Neural crest cell (in vitro differentiated cells): ENCODE measurements at places on chromosomes 12 and 14. TPM values are rescaled to one million over a fixed set of nuclear protein-coding genes. Genes with fewer than 3 reads are reported as not detected.

GRCh38 chr12:100908501-100908900 lies 113.9 kb downstream of the ANO4 start:
- no peak for DNase-seq

- DNase-seq: no peak
Observed at GRCh38 chr14:50977863-50978528, 33.7 kb upstream of the PYGL start.

DNA sequence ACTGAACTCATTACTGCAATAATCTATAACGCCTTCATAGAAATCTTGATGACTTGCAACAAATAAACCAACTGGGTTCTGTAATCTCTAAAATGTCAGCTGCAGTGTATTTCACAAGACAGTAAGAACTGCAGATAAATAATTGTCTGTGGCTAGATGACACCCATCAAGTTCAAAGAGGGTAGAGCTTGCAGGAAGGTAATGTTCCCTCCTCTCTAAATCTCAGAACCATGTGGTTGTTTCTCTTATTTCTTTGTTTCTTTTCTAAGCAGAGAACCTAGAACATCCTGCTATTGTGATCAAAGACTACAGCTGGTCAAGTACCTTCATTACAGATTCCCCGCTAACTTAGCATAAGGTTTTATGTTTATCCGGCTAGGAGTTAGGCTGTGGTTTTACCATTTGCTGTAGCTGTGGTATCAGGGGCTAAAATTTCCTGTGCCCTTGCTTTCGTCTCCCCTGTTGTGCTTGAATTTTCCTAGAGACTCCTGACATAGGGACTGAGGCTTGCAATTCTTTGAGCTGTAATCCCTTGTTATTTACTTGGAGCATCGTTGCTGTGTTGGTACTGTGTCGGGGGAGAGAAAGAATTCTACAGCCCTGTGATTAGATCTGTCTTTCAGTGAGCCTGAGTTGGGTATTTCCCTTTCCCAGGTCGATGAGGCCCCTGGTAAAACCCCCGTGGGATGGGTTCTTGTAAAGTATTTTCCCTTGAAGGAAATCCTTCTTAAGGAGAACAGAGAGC lies 253.1 kb upstream of the BTG1 start:
- DNase-seq: no peak

DNA sequence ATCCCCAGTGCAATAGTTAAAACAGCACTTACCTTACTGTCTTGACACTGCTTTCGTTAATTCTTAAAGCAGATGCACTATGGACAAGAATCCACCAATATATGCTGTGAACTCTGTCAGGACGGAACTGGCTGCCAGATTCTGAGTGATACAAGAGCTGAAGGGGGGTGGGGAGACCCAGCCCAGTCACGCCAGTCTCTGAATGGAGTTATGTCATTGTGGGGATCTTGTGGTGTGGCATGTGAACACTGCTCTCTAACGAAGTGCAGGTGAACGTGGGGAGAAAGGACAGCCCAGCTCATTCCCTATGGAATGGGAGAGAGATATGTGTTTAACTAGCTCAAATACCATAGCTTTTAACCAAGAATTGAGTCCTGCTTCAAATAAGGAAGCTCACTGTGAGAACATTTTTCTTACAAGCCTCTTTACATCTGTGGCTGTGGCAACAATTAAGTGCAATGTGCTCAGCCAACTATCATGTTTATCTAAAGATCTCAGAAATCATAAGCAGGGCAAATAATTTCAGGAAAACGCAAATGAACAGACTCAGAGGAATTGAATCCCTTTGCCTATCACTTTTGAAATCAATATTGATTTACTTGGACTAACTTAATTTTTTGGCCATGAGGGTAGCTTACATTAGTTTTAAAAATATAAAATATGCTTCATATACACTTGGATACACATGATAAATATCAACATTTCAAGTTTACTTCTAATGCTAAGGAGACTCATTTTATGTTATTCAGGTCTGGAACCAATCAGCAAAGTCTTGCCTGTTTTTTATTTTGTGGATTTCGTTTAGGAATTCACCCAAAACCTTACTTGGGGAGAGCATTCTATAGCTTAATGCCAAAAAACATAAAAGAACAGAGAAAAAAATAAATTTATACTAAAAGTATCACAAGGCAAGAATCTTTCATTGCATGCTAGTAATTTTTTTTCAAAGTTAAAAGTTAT lies at the start of gene LUM:
Gene LUM (minus strand): TSS at position 129 of the 960 bp plus-strand sequence. CDS start 2,515 bp downstream, outside the sequence.
- no peak for DNase-seq

GRCh38 chr14:83071888-83072501 lies 1538.3 kb upstream of the SEL1L start:
- no peak for DNase-seq

DNA sequence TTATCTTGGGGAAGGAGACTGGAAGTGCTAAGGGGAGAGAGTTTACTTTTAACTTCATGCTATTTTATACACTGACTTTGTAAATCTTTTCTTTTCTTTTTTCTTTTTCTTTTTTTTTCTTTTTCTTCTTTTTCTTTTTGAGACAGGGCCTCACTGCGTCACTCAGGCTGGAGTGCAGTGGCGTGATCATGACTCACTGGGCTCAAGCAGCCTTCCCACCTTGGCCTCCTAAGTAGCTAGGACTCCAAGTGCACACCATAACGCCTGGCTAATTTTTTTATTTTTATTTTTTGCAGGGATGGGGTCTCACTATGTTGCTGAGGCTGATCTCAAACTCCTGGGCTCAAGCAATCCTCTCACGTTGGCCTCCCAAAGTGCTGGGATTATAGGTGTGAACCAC lies 294.6 kb upstream of the PRICKLE1 start:
- no peak for DNase-seq

DNA sequence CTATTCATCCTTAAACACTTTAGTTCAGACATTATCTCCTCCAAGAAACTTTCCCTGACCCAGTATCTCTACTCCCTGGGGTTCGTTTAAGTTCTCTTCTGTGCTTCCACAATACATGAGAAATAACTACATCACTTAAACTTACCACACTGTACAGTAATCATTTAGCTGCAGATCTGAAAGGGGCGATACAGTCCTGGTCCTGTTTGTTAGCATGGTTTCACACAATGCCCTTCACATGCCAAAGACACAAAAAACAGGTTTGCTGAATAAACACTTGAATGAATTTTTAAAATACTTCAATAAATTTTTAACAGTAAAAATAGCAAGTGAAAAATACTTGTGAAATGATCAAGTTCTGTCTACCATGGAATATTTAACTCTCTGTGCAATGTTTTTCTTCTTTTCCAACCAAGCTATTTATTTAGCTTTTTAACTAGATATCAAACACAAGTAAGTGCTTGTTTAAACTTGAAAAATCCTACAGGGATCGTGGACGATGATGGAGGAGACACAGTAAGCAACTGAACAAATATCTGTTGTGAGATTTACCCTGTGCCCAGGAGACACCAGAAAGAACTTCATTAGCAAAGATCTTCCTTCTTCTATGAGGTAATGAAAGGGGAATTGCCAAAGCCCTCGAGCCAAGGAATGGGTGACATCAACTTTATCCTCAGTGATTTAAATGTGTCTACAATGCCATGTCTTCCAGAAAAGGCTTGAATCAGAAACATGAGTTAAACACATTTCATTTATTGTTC lies 255.6 kb upstream of the GRIP1 start:
- DNase-seq: no peak

GRCh38 chr14:93932642-93933041 lies 5.5 kb downstream of the FAM181A start:
- DNase-seq: no peak

DNA sequence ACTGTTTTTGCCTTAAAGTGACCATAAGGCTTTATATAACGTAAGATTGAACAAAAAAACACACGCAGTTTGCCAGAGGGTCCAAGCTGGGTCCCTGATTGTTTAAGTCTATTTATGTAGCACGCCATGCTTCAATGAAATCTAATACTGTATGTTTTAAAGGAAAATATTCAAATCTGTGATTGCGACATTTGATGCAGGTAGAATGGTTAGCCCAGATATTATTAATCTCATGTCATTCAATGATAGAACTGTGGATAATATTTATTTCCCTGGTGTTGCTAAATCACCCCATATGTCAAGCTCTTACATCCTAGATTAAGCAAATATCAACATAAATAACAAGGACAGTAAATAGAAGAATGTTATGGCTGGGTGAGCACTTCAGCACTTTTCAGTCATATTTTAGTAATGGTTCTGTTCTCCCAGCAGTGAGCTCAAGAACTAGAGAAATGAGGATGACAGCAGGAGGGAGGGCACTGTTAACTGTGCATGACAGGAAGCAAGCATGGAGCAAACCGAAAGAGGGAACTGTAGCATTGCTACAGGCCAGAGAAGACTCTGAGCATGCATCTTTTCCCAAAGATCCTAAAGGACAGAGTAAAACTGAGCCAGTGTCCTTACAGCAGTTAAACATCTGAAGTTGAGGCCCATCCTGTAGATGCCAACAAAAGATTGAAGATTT lies 465.7 kb upstream of the MGAT4C start:
- DNase-seq: no peak

DNA sequence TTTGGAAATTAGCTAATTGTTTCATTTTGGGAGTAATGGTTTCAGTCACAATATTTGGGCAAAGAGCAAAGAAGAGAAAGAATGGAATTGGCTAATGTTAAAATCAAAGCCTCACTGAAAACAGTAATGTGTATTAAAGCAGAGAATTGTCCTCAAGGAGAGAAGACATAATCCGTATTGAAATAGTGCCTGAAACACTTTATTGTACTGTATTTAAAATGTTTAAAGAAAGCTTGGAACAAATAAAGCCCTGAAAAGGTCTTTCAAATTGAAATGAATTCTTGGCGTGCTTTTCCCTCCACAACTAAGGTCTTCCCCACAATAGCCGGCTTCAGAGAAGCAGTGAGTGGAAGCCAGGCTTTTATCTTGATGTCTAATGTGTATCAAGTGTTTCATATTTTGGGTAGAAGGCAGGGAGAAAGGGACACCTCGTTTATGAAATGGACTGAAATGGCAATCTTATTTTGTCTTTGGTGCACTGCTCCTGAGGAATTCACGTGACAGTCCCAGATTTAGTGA lies 212.9 kb upstream of the CRY1 start:
- DNase-seq: no peak

DNA sequence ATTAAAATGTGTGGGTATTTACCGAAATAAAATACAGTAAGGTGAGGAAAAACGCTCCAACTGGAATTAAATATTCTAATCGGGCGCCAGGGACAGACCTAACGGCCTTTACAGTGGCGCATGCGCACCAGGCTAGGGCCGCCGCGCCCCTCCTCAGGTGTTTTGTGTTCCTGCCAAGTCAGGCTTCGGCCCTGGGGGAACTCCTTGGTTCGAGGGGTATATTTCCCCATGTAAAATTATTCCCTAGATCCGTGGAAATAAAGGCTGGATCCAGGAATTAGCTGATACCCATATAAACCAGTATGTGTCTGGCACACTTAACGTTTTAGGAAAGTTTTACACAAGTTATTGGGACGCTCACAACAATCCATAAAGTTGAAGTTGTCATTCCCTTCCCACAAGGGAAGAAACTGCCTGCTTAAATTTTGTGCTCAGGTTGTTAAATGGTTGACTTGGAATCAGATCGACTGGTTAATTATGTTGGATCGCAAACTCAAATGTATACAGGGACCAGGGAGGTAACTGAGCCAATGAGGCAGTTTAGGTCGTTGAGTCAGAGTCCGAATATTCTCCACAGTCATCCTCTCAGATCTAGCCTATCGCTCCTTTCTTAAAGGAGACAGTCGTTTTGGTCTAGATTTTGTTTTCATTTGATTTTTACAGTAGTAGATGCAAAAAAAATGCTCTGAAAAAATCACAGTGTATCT lies 621 bp upstream of the ANAPC7 start:
- DNase-seq: peak; percentile 67

- DNase-seq: no peak
Observed at GRCh38 chr12:12004524-12004923, 66.2 kb upstream of the BCL2L14 start.

DNA sequence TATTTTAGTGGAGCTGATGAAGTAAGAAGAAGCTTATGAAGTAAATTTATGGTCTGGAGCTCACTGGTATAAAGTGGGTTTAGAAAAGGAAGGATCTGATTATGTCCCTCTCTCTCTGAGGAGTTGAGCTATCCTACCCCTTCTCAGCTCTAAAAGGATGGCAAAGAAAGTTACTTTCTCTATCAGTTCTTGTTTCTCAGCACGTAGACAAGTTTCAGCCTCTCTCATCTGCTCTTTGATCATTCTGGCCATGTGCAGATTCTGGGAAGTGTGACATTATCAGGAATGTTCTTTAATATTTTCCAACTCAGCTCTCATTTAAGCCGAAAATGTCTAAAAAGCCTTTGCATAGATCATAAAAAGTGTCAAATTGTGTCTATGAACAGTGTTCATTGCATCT lies 5.8 kb upstream of the EGLN3 start:
- no peak for DNase-seq

GRCh38 chr12:108204117-108204987 lies 75.3 kb downstream of the WSCD2 start:
- DNase-seq: no peak

GRCh38 chr12:70469221-70469820 lies 103.2 kb downstream of the KCNMB4 start:
- DNase-seq: no peak

DNA sequence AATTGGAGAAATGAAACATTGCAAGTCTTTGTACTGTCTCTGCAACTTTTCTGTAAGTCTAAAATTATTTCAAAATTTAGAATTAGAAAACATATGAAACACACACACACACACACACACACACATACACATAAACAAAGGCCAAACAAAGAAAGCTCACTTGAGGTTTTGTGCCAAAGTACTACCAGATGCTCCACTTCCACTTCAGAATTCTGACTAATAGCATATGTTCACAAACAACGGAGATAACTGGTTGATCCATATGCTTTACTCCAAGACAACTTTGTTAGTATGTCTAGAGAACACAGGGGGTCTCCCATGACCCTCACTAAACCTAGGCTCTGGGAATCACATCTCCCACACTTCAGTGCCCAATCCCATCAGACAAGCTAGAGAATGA lies 133.8 kb upstream of the CLEC14A start:
- DNase-seq: no peak

- no peak for DNase-seq
Observed at GRCh38 chr14:73235531-73236155, 1.7 kb upstream of the PAPLN start.

DNA sequence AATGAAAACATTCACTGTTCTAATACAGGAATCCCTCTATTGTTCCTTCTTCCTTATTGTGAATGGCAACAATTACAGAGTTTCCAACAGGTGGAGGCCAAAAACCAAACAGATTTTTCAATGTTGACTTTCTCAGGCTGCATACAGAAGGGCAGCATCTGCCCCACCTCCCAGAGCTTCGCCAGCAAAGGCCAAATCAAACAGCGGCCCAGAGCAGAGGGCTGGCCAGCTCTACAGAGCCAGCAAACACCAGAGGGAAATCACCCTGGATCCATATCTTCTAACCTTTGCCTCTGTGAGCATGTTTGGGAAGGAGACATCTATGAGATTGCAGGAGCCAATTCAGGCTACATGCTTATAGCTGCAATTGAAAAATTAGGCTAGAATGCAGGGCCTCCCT lies 4.4 kb upstream of the CRACR2A start:
- DNase-seq: no peak

GRCh38 chr12:24759155-24759554 lies 189.7 kb downstream of the BCAT1 start:
- no peak for DNase-seq

NKX2-1 gene
- total RNA-seq: not detected in 2 replicates

ITGB7 gene
- not detected in 2 replicates for total RNA-seq

CCDC197 gene
- not detected in 2 replicates for total RNA-seq

WNT5B gene
- total RNA-seq: 14.0 and 14.2 TPM in 2 replicates

TAS2R14 gene
- total RNA-seq: 1.7 and 2.1 TPM in 2 replicates
